ENCODE measurements at places on chromosomes 1 and 21.

DNA sequence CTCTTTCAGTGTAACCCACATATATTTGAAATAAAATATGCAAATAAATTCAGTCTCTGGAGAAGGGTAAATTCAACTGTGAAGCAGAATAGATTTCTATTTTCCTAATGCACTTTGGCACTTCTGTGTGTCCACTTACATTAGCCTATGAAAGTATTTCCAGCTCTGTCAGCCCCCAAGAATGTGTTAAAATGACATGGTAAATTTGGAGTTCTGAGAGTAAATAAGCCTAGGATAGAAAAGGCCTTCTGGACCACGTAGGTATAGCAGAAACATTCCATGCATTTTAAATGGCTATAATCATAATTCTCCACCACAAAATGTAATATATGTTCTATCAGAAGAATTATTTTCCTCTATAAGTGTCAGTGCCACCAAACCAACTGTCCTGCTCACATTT lies 276.2 kb downstream of the NEGR1 start:
- DNase-seq = no peak

DNA sequence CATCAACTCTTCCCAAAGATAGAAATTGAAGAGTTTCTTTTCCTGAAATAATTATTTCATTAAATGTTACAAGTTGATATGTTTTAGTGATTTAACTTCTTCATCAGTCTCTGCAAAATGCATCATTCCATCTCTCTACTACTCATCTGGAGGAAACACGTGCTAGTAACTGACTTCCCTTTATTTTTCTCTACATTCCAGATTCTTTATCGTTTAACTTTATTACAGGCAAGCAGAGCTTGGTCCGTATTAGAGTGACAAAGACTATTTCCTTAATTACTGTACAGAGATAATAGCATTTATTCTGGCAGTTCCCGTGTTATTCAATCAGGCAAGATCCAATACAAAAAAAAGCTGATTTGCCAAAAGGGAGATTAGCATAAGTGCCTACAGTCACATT lies 88.6 kb downstream of the TM2D1 start:
- DNase-seq = no peak

- DNase-seq = no peak
These were observed 376.4 kb downstream of the PLPP3 start for GRCh38 chr1:56202796-56203492.

GRCh38 chr1:111553196-111553595 lies 49.8 kb upstream of the ADORA3 start:
- DNase-seq = no peak
